ENCODE measurements at places on chromosomes 2 and 18.

- DNase-seq, result no peak
These were observed 98.1 kb upstream of the ZFP36L2 start for GRCh38 chr2:43324259-43325106.

DNA sequence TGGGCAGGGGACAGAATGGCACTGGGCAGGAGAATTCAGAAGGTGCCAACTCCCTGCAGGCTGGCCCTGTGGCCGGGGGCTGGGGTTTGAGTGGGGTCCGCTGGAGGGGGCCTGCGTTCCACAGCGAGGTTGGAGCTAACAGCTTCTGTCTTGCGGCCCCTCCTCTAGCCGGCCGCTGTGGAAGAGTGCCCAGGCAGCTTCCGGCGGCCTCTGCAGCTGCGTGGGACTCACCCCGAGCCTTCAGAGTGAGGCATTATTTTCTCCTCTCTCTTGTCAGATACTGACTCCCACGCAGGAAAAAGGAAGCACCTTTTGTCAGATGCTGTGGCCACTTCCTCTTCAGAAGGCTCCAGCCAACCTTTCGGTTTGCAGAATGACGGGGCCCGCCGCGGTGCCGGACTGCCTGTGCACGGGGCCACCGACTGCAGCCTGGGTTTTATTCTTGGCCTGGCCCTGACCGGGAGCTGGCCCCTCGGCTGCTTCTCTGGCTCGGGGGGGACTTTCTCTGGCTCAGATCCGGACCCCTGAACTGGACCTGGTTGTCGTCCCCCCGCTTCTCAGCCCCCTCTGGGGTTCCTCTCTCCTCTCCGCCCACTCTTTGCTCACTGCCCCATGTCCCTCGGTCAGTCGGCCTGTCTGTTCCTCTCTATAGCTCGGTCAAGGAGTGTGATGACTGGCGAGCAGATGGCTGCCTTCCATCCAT lies 40.1 kb downstream of the ARHGAP25 start:
- DNase-seq, result no peak

- no peak for DNase-seq
These were observed 245.9 kb downstream of the METTL4 start for GRCh38 chr18:2325308-2325849.

DNA sequence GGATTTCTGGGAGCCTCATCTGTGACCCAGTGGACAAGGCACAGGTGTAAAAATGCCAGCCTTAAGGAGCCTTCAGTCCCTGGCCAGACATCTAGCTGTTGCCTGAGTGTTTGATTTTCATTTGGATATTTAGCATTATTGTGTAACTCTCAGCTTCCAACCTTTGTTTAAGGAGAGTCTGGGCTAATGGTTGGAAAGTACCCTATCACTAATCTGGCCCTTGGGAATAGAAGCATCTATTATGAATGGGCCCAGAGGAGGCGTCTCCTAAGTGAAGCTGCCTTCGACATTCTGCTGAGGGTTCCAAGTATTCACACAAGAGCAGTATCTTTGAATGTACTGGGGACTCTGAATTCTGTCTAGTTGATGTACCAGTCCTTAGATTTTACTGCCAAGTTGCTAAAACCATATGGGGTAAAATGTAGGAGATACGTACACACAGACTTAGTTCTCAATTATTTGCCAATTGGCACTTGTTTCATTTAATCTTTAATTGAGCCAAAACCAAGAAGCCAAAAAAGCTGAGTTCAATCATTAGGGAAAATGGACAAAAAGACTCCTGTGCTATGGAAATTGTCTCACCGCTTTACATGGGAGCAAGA lies 7.2 kb upstream of the ANKRD29 start:
- no peak for DNase-seq

DNA sequence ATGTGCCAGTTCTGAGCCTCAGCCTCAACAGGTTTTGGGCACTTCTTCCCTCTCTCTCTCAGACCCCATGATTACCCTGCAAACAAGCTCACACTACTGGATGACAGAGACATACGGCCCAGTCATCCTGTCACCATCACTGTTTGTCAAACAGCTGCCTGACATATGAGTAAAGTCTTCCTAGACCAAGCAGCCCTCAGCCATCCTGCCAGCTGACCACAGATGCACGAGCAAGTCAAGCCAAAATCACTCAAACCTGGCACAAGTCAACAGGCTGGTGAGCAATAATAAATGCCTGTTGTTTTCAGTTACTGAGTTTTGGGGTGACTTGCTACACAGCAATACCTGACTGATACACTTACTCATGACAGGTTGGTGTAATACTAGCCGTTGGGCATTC lies 75.5 kb upstream of the KLF7 start:
- DNase-seq, result no peak

DNA sequence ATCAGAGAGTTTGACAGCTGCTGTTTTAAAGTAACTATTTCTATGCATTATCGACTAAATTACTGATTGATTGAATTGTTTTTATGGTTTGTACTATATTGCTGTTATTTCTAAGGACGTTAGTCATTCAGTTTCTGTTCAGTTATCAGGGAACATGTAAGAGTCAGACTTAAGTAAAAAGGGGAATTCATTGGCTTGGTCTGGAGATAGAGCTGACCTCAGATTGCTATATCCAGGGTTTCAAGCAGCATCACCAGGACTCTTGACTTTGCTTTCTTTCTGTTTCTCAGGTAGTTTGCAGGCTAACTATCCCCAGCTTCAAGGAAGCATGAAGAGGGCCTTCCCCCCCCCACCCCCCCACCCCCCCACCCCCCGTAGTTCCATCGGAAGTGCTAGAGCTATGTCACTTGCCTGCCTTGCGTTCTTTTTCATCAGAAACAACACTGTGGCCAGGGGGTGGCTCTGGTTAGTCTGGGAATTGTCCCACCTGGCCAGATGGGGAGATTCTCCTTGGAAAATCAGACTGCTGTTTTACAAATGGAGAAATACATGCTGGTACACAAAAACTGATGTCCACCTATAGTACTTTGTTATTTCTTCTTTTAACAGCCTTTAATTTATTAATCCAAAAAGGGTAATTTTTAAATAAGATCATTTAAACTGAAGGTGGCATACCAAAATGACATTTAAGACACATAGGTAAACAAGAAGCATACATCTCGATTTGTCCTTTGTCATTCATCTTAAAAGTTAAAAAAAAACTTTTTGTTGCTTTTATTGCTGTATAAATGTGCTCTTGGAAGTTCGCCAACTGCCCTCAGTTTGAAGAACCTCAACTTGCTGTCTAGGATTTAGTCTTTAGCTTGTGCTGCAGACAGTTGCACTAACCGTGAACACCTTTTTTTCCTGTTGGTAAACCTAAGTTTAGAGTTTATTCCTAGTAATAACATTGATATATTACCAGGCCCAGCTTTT lies 9.4 kb downstream of the SMAD4 start:
- DNase-seq, result no peak

GRCh38 chr2:227383686-227384085 lies 4.1 kb downstream of the SCYGR1 start:
- no peak for DNase-seq

DNA sequence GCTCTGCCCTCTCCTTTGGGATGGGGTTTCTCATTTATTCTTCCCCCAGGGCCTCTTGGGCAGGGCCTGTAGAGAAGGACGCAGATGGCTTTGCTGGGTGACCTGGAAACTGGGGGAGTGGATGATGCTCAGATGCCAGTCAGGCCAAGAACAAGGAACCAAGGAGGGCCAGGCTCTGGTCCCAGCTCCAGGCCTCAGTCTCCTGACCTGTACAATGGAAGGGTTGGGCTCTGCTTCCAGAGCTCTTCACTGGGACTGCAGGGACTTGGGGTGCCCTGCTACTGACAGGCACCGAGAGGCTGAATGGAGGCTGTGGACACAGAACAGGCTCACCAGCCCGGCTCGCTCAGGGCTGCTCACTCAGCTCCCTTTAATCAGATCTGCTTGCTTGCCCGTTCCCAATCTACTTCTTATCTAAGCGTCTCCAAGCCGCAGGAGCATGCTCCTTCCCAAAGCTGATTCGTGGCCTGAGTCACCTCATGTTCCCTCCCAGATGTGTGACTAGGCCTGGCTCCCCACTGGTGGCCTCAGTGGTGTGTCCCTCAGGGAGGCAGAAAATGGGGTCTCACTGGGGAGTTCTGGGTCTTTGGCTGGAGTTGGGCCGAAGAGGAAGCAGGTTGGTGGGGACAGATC lies 82.6 kb upstream of the ODC1 start:
- no peak for DNase-seq

DNA sequence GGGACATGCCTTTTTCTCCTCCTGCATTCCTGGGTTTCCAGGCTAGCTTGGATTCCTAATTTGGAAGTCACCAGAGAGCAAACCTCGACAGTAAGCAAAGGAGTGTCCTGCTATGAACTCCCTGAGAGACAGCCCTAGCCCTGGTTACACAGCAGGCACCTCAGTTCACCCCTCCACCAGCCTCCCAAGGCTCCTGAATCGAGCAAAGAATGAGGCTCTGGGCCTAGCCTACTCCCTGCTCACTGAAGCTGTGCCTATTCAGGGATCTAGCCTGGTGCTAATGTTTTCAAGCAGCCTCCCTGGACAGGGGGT lies 66.7 kb upstream of the RMDN2 start:
- no peak for DNase-seq

DNA sequence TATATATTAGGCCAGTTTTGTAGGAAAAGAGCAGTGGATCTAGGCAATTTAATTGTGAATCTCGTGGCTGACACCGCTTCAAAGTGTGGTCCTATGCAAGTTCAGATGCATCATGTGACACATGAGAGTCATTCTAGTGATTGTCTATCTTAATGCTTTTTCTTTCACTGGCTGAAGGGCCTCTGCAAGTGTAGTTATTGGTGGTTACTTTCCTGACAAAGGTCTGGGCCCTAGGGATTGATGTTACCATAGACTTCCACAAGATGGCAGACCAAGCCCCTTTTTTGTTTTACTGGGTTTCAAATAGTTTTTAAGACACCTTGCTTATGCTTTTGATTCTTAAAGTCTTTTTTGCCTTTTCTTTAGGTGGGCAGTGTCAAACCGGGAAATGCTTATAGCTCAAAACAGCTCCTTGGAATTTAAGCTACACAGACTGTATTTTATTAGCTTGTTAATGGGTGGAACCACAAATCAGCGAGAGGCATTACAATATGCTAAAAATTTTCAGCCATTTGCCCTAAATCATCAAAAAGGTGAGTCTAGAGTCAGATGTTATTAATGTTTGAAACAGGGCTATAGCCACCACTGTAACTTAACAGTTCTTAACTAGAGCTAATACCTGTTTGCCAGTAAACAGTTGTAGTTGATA lies 25.9 kb downstream of the CD8A start:
- DNase-seq, result peak; percentile 15

DNA sequence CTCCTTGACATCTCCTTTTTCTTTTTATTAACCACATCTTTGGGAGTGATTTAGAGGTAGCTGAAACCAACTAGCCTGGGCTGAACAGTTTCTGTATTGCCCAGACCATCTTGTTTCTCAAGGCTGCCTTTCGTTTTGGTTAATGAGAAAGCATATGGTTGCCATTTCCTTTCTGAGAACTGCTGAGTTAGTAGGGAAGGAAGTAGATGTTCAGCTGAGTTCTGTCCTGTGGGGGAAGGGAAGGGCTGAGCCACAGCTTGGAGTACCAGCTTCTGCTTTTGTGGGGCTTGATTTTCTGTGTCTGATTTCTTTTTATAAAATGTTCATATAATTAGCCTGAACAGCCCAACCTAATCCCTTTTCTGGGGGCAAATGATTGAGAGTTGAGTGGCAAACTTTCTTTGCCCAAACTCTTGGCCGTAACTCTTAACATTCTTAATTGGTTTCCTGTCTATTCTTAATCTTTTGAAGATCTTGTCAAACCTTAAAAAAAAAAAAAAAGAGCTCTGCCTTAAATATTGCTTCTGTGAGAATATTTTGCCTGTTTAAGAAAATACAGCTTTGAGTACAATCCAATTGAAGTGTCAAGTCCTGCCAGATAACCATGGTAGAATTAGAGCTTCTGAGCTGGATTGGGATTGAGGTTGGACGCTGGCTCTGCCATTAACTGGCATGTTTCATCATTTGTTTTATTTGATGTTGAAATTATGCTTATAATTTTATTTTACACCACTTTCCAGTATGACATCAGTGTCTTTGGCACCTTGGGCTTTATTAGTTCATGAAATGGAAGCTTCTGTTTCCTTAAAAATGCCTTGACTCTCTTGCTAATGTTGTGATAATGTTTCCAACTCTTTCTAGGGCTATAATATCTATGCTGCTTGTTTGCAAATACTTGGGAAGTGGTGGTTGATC lies 1.9 kb upstream of the NABP1 start:
- no peak for DNase-seq

DNA sequence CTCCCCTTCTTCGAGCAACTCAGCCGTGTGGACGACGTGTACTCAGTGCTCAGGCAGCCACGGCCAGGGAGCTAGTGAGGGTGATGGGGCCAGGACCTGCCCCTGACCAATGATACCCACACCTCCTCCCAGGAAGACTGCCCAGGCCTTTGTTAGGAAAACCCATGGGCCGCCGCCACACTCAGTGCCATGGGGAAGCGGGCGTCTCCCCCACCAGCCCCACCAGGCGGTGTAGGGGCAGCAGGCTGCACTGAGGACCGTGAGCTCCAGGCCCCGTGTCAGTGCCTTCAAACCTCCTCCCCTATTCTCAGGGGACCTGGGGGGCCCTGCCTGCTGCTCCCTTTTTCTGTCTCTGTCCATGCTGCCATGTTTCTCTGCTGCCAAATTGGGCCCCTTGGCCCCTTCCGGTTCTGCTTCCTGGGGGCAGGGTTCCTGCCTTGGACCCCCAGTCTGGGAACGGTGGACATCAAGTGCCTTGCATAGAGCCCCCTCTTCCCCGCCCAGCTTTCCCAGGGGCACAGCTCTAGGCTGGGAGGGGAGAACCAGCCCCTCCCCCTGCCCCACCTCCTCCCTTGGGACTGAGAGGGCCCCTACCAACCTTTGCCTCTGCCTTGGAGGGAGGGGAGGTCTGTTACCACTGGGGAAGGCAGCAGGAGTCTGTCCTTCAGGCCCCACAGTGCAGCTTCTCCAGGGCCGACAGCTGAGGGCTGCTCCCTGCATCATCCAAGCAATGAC lies 4.8 kb downstream of the CTDSP1 start:
- no peak for DNase-seq

- no peak for DNase-seq
These were observed 3.0 kb upstream of the ASPRV1 start for GRCh38 chr2:69964353-69964841.

DNA sequence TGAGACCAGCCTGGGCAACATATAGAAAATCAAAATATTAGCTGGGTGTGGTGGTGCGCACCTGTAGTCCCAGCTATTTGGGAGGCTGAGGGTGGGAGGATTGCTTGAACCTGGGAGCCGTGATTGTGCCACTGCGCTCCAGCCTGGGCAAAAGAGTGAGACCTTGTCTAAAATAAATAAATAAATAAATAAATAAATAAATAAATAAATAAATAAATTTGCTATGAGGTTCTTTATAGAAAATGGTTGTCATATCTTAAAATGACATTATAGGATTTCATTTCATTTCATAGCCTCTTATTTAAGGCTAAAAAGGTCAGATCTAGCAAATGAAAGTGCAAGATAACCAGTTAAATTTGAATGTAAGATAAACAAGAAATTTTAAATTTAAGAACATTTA lies 193.0 kb downstream of the NAPG start:
- DNase-seq, result no peak
